ENCODE measurements at places on chromosomes 3 and 15. TPM values are rescaled to one million over a fixed set of nuclear protein-coding genes. Genes with fewer than 3 reads are reported as not detected.

DNA sequence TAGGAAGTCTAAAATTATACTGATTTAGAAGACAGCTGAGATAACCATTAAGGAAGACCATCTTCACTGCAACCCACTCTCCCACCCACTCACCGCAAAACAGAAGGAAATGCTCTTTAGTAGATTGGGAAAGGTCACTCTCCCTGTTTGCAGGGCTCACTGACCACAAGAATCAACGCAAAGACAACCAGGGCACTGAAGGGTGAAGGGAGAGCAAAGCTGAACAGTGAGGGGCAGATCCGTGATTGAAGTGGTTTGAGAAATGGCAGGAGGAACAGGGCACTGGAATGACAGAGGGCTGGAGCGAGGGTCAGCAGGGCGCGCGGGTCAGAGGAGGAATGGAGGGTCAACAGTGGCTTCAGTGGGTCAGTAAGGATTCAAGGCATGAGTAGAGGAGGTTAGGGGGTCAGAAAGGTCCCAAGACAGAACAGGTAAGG lies 520 bp downstream of the MESD start:
- DNase-seq, result no peak

GRCh38 chr3:150396956-150397550 lies 11.0 kb upstream of the TSC22D2 start:
- no peak for DNase-seq

The GRM7 gene
- not detected for total RNA-seq

The DHFR2 gene
- 3.2 TPM for total RNA-seq

Measured in right atrium auricular region (tissue), 2 donors.